CD4-positive, alpha-beta T cell treated with Interleukin-1 beta for 1 hour (primary cell): ENCODE measurements at places on chromosomes 11 and 22.

DNA sequence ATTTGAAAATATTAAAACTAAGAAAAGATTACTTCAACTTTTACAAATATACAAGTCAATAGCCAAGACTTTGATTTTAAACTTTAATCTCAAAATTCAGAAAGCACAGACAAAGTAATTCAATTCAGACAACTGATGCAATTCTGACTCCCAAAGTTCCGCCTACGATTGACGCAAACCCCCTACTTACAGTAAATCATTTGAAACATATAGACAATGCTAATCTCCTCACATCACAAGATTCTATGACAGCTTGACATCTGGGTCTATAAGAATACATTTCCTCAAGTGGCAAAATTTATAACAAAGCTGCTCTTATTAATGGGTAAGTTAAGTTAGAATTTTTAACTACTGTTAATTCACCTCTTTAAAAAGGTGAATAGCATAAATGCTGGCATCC lies 75.2 kb downstream of the GUCY1A2 start:
- DNase-seq, result no peak

DNA sequence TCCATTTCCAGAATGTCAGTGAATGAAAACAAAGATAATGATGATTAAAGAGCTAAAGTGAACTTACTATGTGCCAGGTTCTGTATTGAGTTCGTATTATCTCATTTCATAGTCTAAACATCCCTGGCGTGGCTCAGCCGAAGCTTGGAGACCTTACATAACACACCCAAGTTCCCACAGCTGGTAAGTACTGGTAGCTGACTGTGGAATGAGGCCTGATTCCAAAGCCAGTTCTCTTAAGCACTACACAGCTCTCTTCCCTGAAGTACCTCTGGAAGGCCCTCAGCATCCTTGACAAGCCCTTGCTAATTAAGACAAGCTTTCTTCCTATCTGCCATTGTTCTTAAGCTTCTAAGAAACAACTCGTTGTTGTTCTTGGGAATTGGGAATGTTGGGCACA lies 28.6 kb upstream of the NCAM1 start:
- no peak for DNase-seq

GRCh38 chr22:40211476-40212054 lies 33.8 kb downstream of the TNRC6B start:
- DNase-seq, result no peak

GRCh38 chr11:112922606-112923005 lies 38.6 kb upstream of the NCAM1 start:
- DNase-seq, result no peak

DNA sequence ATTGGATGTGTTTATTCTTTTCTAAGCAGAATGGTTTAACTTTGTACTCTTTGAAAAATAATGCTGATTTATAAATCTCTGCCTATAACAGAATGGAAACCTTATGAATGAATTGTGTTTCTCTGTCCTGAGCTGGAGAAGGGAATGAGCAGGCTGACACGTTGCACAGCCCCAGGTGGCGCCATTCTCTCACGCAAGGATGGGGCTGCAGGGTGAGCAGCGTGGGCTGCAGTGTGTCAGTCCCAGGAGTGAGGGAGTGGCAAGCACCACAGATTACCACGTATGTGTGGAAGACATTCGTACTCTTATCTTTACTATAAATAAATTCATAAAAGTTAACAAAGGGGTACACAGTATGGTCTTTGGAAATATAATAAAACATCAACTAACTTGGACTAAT lies 33.4 kb downstream of the FDX1 start:
- peak; percentile 32 for DNase-seq

GRCh38 chr22:40593460-40594273 lies 42.9 kb downstream of the MRTFA start:
- no peak for DNase-seq

- no peak for DNase-seq
Observed at GRCh38 chr11:120041625-120042024, 96.3 kb downstream of the TRIM29 start.

DNA sequence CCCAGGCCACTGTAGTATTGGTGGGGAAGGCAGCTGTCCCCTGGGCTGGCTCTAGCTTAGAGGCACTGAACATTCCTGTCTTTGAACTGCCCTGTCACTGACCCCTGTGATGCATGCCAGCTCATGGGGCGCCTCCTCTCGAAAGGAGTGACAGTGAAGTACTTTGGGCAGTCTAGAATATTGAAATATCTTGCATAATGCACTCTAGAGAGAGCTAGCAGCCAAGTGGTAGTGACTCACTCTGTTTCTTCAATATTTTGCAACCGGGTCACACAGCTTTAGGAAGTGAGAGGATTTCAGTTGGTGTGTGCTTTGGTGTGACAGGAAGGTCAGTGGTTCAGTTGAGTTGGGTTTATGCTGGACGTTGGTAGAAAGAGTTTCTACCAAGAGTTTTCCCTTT lies 35.5 kb upstream of the ST14 start:
- DNase-seq, result peak; percentile 19

- no peak for DNase-seq
Observed at GRCh38 chr22:47370448-47371262, 608.2 kb downstream of the TBC1D22A start.

DNA sequence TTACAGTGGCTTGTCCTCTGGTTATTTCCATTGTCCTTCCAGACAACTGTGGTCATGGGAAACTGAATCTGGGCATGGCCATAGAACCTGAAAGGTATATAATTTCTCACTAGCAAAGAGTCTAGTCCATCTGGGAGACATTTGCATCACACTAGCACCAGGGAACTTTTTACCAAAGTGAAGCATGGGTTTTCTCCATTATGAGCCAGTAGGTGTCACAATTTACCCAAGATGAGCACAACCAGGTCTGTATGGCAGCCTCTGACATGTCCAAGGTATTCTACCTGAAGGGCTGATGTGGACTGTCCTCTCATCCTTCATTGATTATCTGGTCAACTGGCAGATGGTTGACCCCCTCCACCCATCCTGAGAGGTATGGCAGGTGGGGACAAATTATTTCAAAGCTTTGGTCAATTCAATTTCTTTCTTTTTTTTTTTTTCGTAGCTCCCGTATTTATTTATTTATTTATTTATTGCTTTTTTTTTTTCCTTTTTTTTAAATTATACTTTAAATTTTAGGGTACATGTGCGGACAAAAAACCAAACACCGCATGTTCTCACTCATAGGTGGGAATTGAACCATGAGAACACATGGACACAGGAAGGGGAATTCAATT lies 425.9 kb downstream of the TMEM135 start:
- DNase-seq, result no peak

GRCh38 chr11:118572981-118573550 lies 857 bp downstream of the ARCN1 start:
- DNase-seq, result peak; percentile 14

GRCh38 chr11:59765068-59765735 lies 10.0 kb downstream of the STX3 start:
- no peak for DNase-seq

DNA sequence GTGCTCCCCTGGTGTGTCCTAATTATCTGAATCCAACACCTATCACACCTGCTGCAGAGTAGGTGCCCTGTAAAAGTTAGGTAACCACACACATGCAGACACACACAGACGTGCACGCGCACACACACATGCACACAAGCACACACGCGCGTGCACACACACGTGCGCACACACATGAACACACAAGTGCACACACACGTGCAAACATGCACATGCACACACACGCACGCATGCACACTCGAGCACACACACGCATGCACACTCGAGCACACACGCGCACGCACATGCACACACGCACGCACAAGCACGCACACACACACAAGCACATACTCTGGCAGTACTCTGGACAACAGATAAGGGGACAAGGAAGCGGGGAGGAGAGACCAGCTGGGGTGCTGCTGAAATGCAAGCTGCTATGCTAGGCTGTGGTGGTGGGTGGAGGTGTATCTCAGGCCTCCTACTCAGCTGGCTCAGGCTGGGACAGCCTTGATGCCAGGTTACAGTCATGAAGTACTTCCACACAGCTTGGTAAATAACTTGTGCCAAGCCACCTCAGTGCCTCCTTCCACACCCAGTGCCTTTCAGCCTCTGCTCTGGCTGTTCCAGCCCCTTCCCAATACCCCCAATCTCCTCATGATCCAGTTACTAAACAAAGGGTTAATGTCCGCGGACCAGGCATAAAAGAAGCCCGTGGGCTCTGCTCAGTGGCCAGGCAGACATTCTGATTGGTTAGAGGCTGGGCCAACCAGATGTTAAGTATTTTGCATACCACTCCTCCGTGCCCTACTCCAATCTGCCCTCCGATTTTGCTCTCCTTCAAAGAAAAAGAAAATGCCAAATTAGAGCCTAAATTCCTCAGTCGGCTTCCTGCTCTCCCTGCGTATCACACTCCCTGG lies 374.1 kb downstream of the TENM4 start:
- no peak for DNase-seq

DNA sequence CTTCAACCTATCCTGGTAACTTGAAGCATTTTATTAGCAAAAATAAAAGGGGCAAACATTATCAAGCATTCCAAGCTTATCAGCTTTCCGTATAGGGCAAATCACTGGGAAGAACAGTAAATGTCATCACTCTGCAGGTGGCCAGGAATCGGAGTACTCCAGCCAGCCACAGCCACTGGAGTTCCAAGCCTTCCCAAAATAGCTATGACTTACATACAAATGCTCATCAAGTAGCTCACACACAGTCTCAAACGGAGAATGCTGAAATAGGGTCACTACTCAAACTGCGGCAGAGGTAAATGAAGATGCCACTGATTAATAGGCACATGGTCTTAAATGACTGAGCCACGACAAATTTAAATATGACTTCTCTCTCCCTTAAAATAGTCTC lies 2.1 kb downstream of the USP28 start:
- no peak for DNase-seq

- DNase-seq, result no peak
Observed at GRCh38 chr11:75816561-75817239, 1.7 kb downstream of the UVRAG start.

GRCh38 chr11:20672575-20672974 lies 3.2 kb downstream of the NELL1 start:
- no peak for DNase-seq

DNA sequence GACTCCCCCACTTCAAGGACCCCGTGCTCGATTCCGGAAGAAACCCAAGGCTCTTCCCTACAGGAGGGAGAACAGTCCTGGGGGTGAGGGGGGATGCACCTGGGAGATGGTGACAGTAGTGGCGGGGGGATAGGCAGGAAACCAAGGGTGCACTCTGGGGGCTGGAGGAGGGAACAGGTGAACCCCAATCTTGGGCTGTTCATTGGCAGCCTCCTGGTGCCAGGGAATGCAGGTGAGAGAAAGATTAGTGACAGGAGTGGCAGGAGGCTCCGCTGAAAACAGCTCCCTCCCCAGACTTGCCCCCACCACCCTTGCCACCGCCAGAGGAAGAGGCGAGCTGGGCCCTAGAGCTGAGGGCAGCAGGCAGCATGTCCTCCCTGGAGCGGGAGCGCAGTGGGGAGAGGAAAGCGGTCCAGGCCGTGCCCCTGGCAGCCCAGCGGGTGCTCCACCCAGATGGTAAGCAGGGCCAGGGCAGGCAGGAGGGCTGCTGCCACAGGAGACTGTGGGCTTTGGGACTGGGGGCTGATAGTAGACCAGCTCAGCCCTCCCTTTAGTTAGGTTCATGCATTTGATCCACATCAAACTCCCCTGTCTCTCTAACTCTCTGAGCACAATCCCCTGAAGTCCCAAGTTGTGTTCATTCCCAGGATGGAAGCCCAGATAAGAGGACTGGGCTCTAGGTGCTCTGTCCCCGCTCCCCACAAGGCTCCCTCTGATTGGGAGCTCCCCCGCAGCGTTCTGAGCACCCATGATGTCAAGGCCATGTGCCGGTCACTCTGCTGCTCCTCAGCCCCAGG lies 14.5 kb downstream of the ROBO3 start:
- no peak for DNase-seq

DNA sequence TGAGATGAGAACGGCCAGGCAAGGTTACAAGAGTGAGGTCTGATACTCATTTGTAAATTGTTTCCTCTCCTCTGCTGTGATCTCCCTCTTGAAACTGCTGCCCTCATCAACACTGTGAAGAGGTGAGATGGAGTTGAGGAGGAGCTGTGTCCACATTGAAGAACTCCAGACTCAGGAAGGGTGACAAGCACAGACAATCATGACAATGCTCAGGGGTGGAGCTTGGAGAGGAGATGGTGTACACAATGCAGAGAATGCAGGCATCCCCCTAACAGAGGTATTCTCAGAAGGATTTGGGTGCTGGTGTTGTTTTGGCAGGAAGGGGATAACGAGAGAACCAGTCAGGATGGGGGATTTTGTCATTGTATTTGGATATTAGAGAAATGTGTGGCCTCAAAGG lies 21.5 kb upstream of the MMP7 start:
- DNase-seq, result no peak

DNA sequence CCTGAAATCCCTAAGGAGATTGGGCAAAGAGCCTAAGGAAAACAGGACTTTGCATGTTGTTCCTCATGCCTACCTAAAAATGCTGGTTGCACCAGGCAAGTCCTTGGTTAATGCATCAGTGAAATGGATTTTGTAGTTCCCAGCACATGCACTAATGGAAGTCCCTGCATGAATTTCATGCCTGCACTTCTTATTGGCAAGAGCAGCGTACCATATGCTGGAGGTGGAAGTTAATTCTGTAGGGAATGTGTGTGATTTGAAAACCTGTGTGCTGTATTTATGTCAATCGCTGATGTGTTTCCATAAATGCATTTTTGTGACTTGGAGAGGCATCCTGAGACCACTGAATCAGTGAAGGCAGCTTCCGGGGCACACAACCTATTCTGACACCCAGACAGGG lies 140.3 kb upstream of the MTNR1B start:
- no peak for DNase-seq

DNA sequence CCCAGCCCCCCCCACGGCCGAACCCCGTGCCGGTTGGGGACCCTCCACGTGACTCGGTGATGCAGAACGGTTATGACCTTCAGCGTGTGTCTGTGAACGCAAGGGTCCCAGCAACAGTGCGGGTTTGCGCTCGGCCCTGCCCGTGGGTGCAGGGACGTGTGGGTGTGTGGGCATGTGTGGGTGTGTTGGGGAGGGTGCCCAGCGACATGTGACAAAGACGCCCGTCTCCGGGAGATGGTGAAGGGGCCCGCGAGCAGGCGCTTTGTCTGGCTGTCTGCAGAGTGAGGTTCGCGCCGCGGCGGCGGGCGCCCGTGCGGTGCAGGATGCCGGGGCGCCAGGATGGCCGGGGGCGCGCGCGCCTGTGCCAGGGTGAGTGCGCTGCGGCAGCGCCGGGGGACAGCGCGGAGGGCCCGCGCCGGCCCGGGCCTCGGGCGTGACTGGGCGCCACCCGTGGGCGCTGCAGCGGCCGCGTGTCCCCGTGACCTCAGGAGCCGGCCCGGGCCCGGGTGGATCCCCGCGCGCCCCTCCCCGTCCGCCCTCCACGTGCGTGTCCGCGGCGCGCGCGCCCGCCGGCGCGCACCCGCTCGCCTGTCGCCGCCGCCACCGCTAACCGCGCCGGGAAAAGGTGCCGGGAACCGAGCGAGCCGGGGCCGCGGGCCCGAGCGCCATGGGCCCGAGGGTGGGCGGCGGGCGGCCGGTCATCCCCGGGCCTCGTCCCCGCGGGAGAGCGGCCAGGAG lies at the start of gene LRFN4:
TSS of gene LRFN4 (plus strand) at position 569 of the 738 bp plus-strand sequence. CDS start 681 bp downstream, outside the sequence.
- DNase-seq, result peak; percentile 66

DNA sequence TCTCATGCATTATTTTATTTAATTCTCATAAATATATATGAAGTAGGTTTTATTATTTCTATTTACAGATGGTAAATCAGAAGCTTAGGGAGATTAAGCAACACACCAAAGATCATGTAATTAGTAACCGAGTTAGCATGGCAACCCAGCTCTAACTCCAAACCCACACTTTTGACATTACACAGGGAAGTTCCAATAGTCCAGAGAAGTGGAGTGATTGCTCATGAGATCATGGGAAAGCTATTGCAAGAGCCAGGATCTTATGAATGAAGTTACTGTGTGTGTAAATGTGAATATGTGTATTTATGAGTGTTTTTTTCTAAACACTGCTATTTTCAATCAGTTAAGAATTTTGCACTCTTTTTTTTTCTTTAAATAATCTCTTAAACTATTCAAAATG lies 225.8 kb upstream of the KIRREL3 start:
- no peak for DNase-seq
